AG08395 (cell line): ENCODE measurements at places on chromosomes 11 and 22.
A peak's percentile ranks its signal among the peaks of the same experiment; 100 is the strongest.

- DNase-seq: peak; percentile 75
Observed at GRCh38 chr11:35541621-35542375, 16.4 kb upstream of the PAMR1 start.

DNA sequence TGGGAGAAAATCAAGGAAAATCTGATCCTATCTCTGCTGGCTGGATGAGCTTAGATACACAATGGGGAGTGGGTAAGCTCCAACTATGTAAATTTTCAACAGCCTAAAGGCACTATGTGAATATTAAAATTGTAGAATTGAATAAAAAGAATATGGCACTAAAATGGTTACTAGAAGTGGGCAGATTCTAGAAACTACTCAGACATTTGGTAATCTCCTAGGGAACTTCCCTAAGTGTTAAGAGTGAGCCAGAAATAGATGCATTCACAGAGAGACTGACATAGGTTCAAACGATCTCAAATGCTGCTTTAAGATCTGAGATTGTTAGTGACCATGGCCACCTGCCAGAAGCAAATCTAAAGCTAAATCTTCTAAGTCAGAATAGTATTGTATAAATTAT is 4.3 kb upstream of the OR52E1 start:
- no peak for DNase-seq

DNA sequence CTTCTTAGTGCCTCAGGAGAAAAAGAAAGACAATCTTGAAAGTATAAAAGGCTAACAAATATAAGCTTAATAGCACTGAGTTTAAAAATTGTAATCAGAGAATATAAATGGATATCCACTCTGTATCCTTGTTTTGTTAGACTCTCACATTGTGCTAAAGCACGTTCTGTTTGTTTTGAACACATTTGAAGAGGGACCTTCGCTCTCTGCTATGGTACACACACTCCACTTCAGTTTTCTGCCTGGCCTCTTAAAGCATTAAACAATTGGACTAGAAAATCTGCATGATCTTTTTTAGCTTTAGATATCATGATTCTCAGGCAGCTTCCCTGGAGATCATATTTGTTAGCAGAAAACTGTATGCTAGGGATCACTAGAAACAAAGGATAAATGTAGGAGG is 40.3 kb upstream of the PGR start:
- no peak for DNase-seq

GRCh38 chr11:16925561-16926065 is 88.6 kb downstream of the PLEKHA7 start:
- DNase-seq: peak; percentile 68

GRCh38 chr11:64264371-64264852 is 13.1 kb downstream of the PLCB3 start:
- no peak for DNase-seq

DNA sequence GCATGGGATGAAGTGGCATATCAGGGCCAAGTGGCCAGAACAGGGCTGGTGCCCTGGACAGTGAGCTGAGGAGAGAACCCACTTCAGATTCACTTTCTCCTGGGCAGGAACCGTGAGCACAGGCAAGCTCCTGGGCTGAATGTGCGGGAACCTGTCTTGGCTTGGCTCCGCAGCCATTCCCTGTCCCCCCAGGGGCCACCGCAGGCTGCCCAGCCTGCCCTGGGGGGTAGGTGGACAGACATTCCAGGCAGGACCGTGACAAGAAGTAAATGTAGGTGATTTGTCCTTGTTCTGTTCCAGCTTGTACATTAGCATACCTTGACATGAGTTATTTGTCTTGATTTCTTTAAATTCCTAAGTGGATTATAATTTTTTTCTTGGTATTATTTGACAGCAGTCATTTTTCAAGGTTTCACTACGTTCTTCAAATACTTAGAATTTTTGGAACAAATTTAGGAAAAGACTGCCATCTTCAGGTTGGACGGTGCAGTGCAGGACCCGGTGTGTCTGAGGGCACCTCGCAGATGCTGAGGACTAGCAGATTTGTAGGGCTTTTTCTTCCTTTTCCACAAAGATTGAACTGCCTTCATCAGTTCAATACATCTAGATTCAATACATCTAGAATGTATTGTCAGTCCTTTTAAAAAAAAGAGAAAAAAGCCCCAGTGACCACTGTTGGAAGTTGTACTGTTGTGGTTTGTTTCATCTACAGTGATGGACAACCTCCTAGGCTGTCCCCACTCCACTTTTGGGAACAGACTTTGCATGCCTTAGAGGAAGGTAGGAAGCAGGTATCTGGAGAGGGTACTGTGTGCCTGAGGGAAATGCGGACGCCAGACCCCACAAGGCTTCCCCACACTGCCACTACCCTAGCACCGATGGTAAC is 115.1 kb upstream of the RASSF10 start:
- DNase-seq: peak; percentile 64

GRCh38 chr22:42026705-42027104 is 28.1 kb downstream of the WBP2NL start:
- no peak for DNase-seq

- peak; percentile 75 for DNase-seq
Observed at GRCh38 chr11:45078236-45079074, 68.0 kb upstream of the PRDM11 start.

GRCh38 chr22:21041937-21042336 is 3.8 kb upstream of the LRRC74B start:
- DNase-seq: no peak

DNA sequence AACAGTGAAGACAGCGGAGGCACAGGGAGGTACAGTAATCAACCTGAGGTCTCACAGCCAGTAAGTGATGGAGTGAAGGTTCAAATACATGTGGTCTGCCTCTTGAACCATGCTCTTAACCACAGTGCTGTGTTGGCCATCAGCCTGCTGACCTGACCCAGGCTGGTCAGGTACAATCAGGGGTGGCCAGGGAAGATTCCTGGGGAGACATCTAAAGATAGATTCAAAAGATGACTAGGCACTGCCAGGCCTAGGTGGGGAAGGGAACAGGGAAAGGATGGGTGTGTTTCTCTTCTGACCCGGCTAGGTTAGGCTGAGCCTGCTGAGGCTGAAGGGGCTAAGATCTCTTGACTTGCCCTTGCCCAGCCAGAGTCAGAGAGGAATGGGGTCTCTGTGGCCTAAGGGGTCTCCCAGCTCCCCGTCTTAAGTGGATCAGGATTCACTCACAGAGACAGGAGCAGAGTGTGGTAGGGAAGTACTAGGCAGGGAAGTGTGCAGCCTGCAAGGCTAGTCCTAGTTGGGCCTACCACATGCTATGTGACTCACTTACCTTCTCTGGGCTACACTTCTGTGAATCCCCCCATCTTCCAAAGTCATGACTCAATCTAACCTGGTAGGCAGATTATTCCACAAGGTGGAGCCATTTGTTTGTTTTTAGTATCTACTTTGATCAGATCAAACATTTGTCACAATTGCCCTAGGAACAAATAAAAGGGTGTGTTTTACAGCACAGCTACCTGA is 10.4 kb upstream of the SREBF2 start:
- peak; percentile 66 for DNase-seq

- DNase-seq: no peak
Observed at GRCh38 chr22:47423861-47424820, 661.7 kb downstream of the TBC1D22A start.

GRCh38 chr11:61679296-61679695 is 895 bp upstream of the DAGLA start:
- no peak for DNase-seq

GRCh38 chr11:33083918-33084317 is 44.5 kb downstream of the TCP11L1 start:
- no peak for DNase-seq

- DNase-seq: peak; percentile 15
Observed at GRCh38 chr11:113119074-113119473, 157.9 kb downstream of the NCAM1 start.

DNA sequence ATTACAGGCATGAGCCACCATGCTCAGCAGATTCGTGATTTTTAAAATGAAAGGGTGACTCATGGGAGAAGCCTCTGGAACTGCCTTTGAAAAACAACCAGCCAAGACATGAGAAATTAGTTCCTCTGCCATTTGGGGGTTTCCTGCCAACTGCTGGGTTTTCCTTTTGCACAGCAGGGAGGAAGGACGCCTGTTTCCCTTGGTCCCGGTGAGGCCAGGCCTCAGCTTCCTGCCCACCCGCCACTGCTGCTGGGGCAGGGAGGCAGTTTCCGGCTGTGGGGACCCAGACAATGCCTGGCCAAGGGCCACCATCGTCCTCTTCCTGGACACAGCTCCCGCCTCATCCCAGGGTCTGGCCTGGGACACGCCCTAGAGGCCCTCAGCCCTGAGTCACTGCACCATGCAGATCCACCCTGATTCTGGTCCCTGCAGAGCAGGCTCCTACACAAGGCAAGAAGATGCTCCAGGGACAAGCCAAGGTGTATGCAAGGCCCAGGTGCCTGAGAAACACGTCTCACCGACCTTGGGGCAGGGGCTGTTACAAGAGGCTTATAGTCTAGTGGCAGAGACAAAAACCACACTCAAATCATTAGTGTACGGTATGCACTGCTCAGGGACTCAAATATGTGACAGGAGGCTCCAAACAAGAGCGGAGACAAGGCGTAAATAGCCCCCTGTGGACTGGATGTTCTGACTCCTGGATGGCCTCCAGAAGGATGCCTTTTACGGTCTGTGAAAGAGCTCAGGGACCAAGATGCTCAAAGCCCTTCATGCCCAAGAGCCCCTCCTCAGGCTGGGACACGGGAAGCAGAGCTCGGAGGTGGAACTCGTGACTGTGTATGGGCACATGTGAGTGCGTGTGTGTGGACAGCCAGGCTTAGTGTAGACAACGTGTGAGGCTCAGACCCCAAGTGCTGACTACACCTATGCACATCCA is 10.0 kb downstream of the PPM1F start:
- DNase-seq: peak; percentile 89

- peak; percentile 31 for DNase-seq
Observed at GRCh38 chr11:8870411-8871170, 40.4 kb upstream of the AKIP1 start.

DNA sequence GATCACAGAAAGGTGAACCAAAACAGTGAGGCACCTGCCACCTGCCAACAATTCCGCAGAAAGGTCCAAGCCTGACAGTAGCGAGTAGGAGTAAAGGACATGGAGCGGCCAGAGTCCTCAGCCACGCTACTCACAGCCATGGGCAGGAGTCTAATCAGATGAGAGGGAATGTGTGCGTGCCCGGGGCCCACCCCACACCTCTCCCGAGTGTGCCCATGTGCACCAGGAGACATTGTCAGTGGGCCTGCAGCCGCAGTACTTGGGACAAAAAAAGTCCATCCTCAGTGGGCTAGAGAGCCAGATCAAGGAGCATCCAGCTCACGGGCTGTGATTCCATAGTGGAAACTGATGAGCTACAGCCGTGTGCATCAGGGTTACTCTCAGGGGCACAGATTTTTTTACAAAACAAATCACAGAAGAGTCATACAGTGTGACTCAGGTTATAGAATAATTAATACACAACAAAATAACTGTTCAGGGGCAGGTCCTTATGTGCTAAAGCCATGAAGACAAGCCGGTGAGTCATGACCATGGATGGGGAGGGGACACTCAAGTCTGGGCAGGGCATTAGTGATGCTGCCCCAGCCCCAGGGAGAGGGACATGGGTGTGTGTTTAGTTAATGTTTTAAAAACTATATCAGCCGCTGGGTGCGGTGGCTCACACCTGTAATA is 12.0 kb downstream of the SART1 start:
- DNase-seq: no peak

GRCh38 chr22:44348971-44349560 is 36.3 kb upstream of the SHISAL1 start:
- DNase-seq: no peak

DNA sequence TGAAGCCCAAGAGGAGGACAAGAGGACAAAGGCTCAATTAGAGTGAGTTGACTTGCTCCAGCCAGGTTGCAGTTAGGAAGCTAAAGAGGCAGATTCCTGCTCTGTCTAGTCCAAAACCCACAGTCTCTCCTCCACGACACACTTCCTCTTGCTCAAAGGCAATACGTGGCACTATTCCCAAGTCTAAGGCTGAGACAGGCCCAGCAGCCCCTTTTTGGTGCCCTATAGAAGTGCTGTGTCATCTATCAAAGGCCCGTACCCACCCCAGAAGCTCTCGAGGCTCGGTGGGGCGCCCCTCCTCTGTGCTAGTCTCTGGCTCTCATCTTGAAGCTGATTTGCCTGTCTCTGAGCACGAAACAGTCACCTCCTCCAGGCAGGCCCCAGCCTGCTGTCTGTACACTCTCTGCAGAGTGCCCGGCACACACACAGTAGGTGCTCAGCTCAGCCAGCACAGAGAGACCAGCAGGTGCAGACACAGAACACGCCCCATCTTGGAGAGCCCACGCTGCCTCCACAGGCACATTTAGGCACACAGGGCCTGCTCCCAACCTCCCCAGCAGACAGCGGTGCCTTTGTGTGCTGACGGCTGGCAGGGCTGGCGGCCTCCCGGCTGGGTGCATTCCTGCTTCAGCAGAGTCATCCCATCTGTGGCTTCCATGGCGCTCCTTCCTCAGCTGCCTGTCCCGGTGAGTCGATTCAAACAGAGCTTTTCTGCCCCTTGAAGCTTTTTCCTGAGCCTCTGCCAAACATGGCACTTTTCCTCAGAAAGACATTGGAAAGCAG is 52.8 kb downstream of the MYH9 start:
- peak; percentile 86 for DNase-seq

DNA sequence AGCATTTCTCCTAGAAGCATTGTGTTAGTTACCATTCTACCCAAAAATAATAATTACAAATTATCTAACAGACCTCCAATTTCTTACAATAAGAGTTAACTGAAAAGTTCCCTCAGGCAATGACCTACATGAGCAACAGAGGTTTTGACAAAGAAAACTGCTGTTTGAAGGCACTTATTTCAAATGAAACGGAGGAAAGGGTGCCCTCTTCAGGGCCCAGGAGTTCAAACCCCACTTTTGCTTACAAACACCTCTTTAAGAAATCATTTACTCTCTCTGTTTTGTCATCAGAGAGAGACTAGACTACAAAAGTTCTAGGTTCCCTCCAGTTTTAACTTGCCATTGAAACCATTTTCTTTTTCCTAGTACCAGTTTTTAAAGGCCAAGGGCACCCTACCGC is 56.7 kb downstream of the AMBRA1 start:
- no peak for DNase-seq

- no peak for DNase-seq
Observed at GRCh38 chr22:31789803-31790202, 36.0 kb downstream of the DEPDC5 start.

GRCh38 chr11:130001461-130002351 is 929 bp downstream of the PRDM10 start:
- DNase-seq: peak; percentile 17

- peak; percentile 51 for DNase-seq
Observed at GRCh38 chr11:119065369-119065768, 2.2 kb upstream of the VPS11 start.

DNA sequence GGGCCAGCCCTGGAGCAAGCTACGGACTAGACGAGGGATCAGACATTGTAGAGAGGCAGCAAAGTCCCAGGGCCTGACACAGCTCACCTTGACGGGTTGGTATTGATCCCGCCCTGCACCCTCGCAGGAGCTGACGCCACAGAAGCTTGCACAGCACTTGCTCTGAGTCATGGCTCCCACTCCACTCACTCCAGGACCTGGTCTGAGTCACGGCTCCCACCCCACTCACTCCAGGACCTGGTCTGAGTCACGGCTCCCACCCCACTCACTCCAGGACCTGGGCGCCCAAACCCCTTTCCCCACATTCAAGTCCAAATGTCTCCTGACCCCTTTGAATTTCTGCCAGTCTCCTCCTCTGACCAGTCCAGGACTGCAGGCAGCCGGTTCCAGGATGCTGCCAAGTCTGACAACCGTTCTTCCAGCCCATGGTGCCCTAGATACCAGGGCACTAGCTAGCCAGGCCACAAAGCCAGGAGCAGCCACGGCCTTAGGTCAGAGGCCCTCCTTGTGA is 6.0 kb upstream of the PNPLA5 start:
- DNase-seq: peak; percentile 44
